Stimulated activated CD4-positive, alpha-beta T cell treated with anti-CD3 and anti-CD28 coated beads, TNF-alpha, amount 100 ng/mL, for 48 hours (primary cell): ENCODE measurements at places on chromosomes 11 and 22.

DNA sequence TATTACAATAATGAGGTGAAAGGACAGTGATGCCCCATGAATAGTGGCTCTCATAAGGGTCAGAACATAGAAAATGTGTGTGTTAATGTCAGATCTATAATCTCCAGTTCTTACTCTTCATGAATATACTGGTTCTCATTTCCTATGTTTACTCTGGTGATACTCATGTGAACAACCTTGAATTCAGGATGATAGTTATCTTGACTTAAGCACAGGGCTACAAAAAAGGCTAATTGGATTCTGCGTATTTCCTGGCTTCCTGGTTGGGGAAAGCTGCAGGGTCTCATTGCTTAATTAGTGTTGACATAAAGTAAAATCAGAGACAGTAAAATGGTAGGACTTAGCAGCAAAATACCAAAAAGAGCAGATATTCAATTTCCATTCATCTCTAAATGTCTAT, 1316.8 kb upstream of the RAG2 start:
- no peak for DNase-seq

GRCh38 chr11:60513496-60514460, 1.4 kb upstream of the MS4A13 start:
- no peak for DNase-seq

GRCh38 chr11:118007040-118007439, 20.8 kb downstream of the IL10RA start:
- no peak for DNase-seq

DNA sequence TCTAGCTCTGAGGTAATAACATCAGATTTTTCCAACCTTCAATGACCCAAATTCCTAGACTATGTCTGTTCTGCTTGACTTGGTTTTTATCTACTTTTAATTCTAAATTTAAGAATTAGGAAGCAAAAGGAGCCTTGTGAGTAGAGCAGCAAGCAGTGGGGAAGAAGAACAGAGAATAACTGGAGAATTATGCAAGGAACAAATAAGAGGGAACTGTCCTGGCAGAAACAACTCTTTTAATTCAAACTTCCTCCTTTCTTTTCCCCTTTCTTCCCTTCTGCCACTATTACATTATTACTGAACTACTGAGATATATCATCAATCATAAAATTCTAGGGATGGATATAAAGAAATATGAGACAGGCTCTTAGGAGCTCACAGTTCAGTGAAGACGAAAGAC, 276.1 kb downstream of the SBF2 start:
- no peak for DNase-seq

DNA sequence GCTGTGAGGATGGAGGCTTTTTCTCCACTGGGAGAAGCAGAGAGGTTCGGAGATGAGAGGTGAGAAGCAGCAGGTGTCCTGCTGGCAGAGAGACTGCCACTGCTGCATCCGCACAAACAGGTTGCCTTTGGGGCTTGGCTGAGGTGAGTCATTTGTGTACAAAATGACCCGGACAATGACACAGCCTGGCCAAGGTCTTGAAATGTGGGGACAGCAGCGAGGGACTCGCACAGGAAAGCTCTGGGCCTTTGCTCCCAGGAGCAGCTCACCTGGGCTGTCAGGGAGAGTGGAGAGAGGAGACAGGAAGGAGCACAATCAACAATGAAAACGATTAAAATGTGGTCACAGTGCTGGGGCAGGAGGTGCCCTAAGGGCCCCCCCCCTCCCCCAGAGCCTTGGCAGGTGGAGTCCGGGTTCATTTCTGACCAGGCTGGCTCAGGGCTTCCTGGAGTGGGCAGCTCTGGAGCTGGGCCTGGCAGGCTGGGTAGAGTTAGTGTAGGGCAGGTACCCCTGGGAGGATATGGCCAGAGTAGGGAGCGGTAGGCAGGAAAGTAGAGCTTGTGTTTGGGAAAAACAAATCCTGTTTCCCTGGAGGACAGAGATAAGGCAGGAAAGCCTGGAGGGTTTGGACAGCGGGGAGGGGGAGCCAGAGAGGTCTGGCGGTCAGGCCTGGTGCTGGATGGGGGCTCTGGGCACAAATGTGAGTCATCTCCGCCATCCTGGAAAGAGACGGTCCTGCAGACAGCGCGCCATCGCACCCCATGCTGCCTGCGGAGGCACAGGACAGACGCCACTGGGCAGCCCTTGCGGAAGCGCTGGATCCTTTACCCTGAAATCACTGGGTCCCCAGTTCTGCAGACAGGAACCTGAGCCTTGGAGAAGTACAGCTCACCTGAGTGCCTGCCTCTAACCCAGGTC, 37.8 kb upstream of the CELSR1 start:
- DNase-seq: no peak

- no peak for DNase-seq
These were observed 197.8 kb downstream of the CWF19L2 start for GRCh38 chr11:107259811-107260221.

DNA sequence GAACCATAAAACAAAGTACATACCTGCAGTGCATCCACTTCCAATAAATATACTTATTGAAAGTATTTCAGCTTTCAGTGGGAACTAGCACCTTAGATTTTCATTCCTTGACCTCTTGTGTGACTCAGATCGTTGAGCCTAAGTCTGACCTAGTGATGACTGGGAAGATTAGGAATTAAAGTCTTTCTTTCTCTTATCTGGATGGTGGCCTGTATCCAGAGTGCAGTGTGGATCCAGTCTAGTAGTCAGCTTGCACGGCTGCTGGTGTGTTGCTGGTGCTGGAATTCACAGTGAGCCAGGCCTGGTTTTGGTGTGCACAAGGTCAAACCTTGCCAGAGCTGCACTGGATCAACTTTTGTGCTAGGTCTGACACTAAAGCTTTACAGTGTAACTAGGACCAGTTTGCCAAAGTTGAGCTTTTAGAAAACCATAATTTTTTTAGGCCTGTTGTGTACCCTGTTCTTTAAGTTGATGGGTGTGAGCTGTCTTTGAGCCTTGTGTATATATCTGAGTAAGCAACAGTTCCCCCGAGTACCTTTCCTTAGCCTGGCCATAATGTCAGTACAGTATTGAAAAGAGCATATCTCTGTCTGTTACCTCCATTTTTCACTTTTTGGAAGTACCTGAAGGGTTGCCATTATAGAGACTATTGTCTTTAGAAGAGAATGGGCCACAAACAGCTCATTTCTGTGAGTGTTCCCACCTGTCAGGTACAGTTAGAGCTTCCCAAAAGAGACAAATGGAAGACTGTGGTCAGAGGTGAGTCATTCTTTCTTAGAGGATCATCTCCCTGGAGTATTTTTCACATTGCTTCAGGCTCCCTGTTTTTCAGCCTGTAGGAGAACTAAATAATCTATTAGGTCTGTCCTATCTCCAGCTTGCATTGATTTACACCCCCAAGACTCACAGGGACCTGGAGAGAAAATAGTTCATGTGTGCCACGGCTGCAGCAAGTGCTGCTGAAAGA, 89.8 kb downstream of the ALX4 start:
- DNase-seq: no peak

- DNase-seq: no peak
These were observed 23.9 kb upstream of the RBM4B start for GRCh38 chr11:66701432-66702240.

GRCh38 chr22:23070418-23071229, at the start of gene GNAZ:
TSS of gene GNAZ (plus strand) at chr22:23070519. CDS start at chr22:23095696, 25,177 bp downstream.
- DNase-seq: no peak

GRCh38 chr11:45518833-45519535, 146.4 kb downstream of the CHST1 start:
- no peak for DNase-seq

- no peak for DNase-seq
These were observed 1.2 kb downstream of the HIKESHI start for GRCh38 chr11:86303257-86303656.

GRCh38 chr11:1852877-1853276, at the start of gene LSP1:
TSS of gene LSP1 (plus strand) at chr11:1853084. CDS start at chr11:1853145, 61 bp downstream.
- DNase-seq: peak; percentile 71
